Ovary (tissue), 10 donors: ENCODE measurements at places on chromosomes 11 and 22. TPM values are rescaled to one million over a fixed set of nuclear protein-coding genes. Genes with fewer than 3 reads are reported as not detected.

DNA sequence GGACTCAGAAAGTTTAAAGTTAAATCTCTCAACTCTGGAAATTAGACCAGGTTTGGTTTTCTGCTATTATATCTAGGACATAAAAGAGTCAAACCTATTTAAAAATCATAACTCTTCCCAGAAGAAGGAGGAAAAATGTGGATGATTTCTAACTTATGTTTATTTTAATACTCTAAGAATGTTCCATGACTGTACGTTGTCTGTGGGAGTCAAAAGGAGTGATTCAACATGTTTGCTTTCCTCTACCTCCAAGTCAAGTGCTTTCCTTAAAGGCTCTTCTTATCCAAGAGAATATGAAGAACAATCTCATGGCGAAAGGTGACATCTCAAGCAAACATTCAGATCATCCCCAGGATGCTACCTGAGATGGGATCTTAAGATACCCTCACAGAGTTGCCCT, 21.6 kb downstream of the OR51E1 start:
- no peak overlapping the region for H3K27ac ChIP-seq
- H3K27me3 ChIP-seq, result no peaks in the 10 kb centered on the region
- H3K4me3 ChIP-seq, result no peak overlapping the region
- DNase-seq, result no peak

The CEP164 gene
- total RNA-seq, result 32.9 TPM

The SAMM50 gene
- total RNA-seq, result 42.4 TPM

DNA sequence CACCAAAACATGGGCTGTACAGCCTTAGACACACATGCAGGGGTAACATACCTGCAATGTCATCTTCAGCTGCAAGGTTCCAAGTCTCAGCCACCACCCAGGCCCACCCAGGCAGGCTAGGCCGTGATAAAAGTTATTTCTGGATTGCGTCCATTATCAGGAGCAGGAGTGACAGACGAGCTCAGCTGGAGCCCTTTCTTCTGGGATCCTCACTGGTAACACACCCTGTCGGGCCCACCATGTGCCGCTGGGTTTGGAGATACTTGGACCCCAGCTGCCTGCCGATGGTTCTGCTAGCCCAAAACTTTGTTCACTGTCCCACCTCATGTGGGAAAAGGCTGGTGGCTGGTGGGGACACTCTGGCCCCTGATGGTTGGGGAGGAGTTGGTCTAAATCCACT, 24.8 kb downstream of the TMPRSS5 start:
- no peak for DNase-seq
- no peak overlapping the region for H3K4me3 ChIP-seq
- no peaks in the 10 kb centered on the region for H3K4me1 ChIP-seq
- H3K27me3 ChIP-seq, result no peaks in the 10 kb centered on the region

DNA sequence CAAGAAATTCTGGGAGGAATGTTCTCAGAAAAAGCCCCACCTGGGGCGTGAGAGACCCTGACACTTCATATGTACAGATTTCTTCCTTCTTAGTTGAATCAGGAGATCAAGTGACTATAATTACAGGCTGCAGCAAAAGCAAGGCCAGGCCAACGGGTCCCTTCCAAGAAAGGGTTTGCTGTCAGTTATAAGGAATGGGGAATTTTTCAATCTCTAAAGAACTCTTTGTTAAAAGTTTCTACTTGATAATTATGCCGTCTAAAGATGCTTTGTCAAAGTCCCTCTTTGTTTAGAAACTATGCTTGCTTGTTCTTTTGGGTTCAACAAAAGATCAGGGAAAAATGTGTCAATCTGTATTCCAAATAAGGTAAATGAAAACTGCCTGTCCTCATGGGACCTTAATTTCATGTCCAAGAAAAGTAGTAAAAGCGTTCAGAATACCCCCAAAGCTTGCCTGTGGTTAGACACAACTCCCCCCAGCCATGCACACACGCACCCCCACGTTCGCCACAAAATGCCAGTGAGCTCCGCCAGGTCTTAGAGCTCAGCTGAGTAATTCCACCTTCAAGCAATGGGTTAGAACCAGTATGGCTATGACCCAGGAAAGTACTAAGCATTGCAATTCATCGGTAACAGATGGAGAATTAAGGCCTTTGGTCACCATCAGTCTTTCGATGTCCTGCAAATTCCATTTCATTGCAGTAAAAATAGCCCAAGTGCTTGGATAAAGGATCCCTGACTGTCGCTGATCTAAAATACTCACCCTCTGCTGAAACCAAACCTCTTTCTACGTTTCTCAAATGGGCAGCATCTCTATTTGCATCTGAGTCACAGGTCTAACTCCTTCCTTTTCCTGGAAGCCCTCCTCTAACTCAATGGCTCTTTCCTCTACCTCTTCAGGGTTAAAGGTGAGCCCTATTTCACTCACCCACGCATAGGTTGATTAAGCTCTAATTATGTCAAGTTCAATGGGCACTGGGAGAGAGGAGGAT, 419.2 kb upstream of the SYN3 start:
- no peaks in the 10 kb centered on the region for H3K36me3 ChIP-seq
- H3K27ac ChIP-seq, result no peak overlapping the region
- H3K4me3 ChIP-seq, result no peak overlapping the region
- no peaks in the 10 kb centered on the region for H3K4me1 ChIP-seq
- no peak for DNase-seq
- no peaks in the 10 kb centered on the region for H3K27me3 ChIP-seq

- H3K4me3 ChIP-seq, result no peak overlapping the region
- H3K27ac ChIP-seq, result no peak overlapping the region
- no peaks in the 10 kb centered on the region for H3K4me1 ChIP-seq
- DNase-seq, result no peak
- no peaks in the 10 kb centered on the region for H3K27me3 ChIP-seq
- H3K36me3 ChIP-seq, result no peaks in the 10 kb centered on the region
Observed at GRCh38 chr11:23112987-23113886, 253.0 kb upstream of the CCDC179 start.
